Natural killer cell treated with Interleukin-12 subunit alpha and Interleukin-12 subunit beta and Interleukin-15 and Interleukin-18, amount 100 ng/mL, for 72 hours (primary cell): ENCODE measurements at places on chromosomes 6 and 20. TPM values are rescaled to one million over a fixed set of nuclear protein-coding genes. Genes with fewer than 3 reads are reported as not detected.

DNA sequence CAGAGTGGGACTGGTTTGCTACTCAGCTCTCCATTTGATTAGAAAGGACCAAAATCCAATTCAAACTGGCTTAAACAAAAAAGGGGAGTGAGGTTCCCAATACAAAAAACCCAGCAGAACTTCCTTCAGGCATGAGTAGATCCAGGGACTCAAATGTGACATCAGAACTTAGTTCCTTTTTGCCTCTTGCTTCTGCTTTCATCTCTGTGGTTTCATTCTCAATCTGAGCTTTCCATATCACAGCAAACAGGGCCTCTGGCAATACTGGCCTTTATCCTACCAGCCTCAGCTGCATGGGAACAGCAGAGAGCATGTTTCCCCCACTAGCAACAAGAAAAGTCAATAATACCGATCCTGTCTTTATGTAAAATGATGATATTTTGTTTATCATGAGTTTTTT, 28.6 kb upstream of the PRELID3B start:
- H3K4me3 ChIP-seq: no peak overlapping the region
- peaks cover 7% of the 10 kb centered on the region for H3K4me1 ChIP-seq
- H3K36me3 ChIP-seq: no peaks in the 10 kb centered on the region
- H3K27me3 ChIP-seq: peaks cover 30% of the 10 kb centered on the region
- no peak overlapping the region for H3K27ac ChIP-seq

DNA sequence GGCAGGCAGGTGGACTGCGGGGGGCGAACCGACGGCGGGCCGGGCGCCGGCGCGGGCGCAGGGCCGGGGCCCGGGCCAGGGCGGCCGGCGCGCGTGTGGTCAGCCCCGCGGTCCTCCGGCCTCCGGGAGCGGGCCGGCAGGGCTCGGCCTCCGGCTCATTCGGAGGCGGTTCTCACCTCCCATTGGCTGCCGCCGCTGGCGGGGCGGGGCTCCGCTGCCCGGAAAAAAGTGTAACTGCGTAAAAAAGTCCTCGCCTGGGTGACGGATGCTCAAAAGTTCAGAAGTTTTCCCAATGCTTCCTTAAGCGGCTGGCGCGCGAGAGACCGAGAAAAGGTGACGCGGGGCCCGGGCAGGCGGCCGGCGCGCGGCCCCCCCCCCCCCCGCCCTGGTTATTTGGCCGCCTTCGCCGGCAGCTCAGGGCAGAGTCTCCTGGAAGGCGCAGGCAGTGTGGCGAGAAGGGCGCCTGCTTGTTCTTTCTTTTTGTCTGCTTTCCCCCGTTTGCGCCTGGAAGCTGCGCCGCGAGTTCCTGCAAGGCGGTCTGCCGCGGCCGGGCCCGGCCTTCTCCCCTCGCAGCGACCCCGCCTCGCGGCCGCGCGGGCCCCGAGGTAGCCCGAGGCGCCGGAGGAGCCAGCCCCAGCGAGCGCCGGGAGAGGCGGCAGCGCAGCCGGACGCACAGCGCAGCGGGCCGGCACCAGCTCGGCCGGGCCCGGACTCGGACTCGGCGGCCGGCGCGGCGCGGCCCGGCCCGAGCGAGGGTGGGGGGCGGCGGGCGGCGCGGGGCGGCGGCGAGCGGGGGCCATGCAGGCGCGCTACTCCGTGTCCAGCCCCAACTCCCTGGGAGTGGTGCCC, at the start of gene FOXC1:
FOXC1 (plus strand) TSS at position 268 of the 849 bp plus-strand sequence; CDS start at position 799, 531 bp downstream.
- H3K27ac ChIP-seq: no peak within 1 kb of the TSS
- DNase-seq: peak; percentile 78
- peaks cover 9% of the 10 kb centered on the region for H3K36me3 ChIP-seq
- H3K27me3 ChIP-seq: peaks cover 58% of the 10 kb centered on the region
- peak within 1 kb of the TSS; percentile 82 for H3K4me3 ChIP-seq

DNA sequence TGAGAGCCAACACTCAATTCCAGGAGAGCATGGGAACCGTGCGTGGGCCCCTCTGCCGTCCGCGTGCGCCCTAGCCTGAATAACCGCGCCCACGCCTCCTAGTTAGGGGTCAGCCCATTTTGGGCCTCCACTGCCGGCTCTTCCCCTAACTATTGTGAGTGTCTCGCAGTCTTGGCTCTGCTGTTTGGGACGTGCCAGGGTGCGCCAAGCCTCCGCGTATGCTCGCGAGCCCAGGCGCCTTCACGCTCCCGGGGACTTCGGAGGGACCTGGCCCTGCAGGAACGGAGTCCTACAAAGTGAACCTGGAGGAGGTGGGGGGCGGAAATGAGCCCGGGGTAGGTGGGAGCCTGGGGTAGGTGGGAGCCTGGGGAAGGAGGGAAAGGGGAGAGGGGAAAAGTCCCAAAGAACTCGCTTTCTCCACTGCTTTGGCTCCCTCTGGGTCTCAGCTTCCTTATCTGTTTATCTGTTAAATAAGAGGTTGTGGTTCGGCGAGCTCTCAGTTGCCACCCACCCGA, 873 bp upstream of the GCM2 start:
- no peaks in the 10 kb centered on the region for H3K4me1 ChIP-seq
- H3K4me3 ChIP-seq: no peak overlapping the region
- peaks cover 39% of the 10 kb centered on the region for H3K27me3 ChIP-seq
- no peak overlapping the region for H3K27ac ChIP-seq
- no peak for DNase-seq

DNA sequence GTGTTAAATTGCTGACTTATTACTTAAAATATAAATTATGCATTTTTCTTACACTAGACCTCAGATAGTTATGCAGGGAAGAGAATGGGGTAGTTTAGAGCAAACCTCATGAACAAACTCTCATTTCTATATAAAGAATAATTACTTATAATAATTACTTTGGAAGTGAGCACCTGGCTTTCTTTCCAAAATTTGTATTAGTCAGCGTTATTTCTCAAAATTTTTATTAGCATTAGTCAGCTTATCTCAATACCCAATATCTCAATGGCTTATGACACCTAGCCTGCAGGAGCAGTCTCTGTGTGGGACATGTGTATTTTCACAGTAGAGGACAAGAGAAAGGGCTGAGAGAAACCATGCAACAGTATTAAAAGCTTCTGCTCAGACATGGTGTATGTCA, 849.2 kb upstream of the HS3ST5 start:
- H3K27me3 ChIP-seq: no peaks in the 10 kb centered on the region
- no peak for DNase-seq
- no peak overlapping the region for H3K27ac ChIP-seq
- no peaks in the 10 kb centered on the region for H3K36me3 ChIP-seq
- H3K4me3 ChIP-seq: no peak overlapping the region

GRCh38 chr20:58020656-58021454, 207.6 kb downstream of the ANKRD60 start:
- no peaks in the 10 kb centered on the region for H3K4me1 ChIP-seq
- DNase-seq: no peak
- H3K36me3 ChIP-seq: no peaks in the 10 kb centered on the region
- H3K4me3 ChIP-seq: no peak overlapping the region

DNA sequence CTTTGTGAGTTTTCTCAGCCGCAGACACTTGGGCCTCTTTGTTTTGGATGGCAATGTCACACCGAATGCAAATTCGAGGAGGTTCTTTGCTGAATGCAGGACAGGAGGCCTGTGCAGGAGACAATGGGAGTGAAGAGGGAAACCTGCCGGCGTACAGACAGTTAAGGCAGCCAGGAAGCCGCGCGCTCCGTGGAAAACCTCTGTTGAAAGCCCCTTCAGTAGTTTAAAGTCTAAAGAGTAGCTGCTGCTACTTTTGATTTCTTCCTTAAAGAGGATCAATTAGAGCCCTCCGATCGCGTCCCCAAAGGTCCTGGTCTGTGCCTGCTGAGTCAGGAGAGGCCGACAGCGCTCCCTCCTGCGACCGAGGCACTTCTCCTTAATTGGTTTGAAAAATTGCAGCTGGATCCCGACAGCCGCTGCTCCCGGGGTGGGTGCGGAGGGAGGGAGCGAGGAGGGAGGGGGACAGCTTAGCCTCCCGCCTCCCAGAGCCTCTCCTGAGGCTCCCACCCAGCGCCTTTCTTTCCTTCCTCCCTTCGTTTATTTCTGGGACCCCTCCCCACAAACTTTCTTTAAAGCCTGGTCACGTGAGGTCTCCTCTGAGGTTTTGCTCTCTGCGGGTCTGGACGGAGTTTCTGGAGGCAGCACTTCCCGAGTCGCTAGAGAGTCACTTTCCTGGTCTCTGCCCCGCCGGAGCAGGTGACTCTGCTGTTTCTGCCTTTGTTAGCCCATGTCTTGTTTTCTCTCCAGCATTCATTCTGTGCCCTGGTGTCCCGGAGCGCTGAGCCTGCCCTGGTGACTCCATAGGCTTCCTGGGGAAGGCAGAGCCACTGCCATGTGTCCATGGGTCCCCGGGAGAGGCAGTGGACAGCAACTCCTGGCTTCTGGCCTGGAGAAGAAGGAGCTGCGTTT, 22.3 kb upstream of the RPP40 start:
- H3K4me3 ChIP-seq: peak overlapping the region; percentile 66
- no peaks in the 10 kb centered on the region for H3K36me3 ChIP-seq
- peaks cover 12% of the 10 kb centered on the region for H3K27me3 ChIP-seq
- DNase-seq: no peak
- H3K4me1 ChIP-seq: peaks cover 10% of the 10 kb centered on the region

Gene PTGIS
- total RNA-seq: not detected

GRCh38 chr20:36670665-36671357, 24.8 kb upstream of the SLA2 start:
- no peaks in the 10 kb centered on the region for H3K36me3 ChIP-seq
- H3K4me3 ChIP-seq: no peak overlapping the region
- no peak overlapping the region for H3K27ac ChIP-seq
- H3K4me1 ChIP-seq: no peaks in the 10 kb centered on the region
- H3K27me3 ChIP-seq: no peaks in the 10 kb centered on the region
- DNase-seq: no peak

Gene PTCRA
- not detected for total RNA-seq

GRCh38 chr6:52910091-52910490, 593 bp upstream of the GSTA3 start:
- no peak for DNase-seq
- no peak overlapping the region for H3K4me3 ChIP-seq
- no peak overlapping the region for H3K27ac ChIP-seq
- no peaks in the 10 kb centered on the region for H3K4me1 ChIP-seq
- no peaks in the 10 kb centered on the region for H3K27me3 ChIP-seq

Gene UBE2C
- 89.7 TPM for total RNA-seq

DNA sequence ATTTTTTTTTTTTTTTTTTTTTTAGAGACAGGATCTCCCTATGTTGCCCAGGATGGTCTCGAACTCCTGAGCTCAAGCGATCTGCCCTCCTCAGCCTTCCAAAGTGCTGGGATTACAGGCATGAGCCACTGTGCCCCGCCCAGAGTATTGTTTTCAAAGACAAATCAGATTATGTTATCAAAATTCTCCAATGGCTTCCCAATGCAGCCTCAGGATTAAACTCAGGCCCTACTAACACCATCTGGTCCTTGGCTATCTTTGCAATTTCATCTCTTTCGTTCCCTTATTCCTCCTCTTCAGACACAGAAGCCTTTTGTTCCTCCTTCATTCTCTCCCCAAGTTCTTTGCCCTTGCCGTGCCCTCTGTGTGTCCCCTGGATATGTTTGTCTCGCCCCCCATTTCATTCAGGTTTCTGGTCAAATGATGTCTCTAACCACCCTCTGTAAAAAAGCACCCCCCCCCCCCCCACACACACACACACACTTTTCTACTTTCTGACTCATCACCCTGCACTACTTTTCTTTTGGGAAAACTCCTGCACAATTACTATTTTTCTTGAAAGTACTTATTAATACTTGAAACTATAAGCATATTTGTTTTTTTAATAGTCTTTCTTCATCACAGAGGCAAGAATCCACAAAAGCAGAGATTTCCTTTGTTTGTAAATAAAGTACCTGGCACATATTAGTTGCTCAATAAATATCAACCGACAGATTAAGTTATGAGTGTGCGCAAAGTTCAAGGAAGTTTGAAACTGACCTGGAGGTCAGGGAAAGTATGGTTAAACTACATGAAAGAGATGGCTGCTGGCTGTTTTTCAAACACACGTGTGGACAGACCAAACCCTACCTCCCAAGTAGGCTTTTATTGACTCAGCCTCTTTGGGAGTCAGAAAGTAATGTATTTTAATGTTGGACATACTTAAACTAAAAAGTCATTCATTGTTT, 16.7 kb downstream of the BTN1A1 start:
- DNase-seq: no peak
- no peaks in the 10 kb centered on the region for H3K36me3 ChIP-seq
- peaks cover 16% of the 10 kb centered on the region for H3K4me1 ChIP-seq
- no peak overlapping the region for H3K4me3 ChIP-seq
